CD14-positive monocyte (primary cell): ENCODE measurements at places on chromosomes 1 and 21. TPM values are rescaled to one million over a fixed set of nuclear protein-coding genes. Genes with fewer than 3 reads are reported as not detected.

DNA sequence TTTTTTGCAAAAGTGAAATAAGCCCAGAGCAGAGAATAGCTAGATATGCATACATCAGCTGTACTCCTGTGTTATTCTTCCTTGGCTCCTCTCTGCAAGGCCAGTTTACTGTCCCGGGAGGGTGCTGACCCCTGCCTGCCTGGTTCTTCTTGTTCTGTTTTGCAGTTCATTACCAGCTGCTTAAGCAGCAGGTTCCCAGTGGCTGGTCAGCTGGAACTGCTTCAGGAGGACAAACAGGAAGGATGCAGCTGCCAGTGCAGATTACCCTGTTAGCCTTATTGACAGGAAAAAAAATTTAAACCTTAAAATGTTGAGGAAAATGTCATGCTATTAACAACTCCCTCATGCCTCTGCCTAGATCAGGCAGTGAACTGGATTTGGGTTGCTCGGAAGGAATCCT lies 16.0 kb upstream of the LRIG2 start:
- no peaks in the 10 kb centered on the region for H3K36me3 ChIP-seq
- no peaks in the 10 kb centered on the region for H3K4me1 ChIP-seq
- H3K27me3 ChIP-seq = no peaks in the 10 kb centered on the region
- no peak overlapping the region for H3K27ac ChIP-seq
- no peak overlapping the region for H3K4me3 ChIP-seq

Gene CNR2
- 0.08 and 0.11 TPM in 2 replicates for polyA plus RNA-seq

DNA sequence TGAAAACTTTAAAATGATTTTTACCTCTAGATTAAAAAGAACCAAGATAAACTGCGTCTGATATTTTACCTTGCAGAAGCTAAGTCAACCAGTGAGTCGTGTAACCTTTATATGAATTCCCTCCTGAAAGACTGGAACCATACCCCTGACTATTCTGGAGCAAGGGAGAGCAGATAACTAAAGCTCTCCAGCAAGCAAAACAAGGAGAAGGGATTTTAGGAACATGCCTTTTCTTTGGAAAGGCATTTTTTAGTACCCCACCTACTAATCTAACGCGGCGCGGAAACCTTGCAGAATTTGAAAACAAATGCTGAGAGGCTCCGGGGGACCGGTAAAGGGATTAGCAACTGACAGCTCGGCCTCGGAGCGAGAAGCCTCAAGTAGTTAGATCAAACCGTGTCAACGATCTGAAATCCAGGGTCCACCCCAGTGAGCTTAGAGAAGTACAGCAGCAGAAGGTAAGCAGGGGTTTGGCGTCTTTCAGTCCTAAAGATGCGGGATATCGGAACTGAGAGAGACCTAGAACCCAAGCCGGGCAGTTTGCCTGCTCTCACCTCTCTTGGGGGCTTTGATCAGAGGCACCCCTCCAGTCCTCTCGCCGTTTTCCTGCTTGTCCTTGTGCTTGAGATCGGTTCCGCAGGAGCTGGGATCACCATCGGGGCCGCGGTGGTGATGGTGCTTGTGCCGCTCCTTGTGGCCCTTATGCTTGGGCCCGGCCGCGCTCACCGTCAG lies 954 bp downstream of the RSBN1 start:
- H3K4me1 ChIP-seq = peaks cover 39% of the 10 kb centered on the region
- DNase-seq = no peak
- H3K27ac ChIP-seq = peak overlapping the region; percentile 91
- no peaks in the 10 kb centered on the region for H3K27me3 ChIP-seq
- H3K4me3 ChIP-seq = peak overlapping the region; percentile 94
- peaks cover 25% of the 10 kb centered on the region for H3K36me3 ChIP-seq

- no peak overlapping the region for H3K4me3 ChIP-seq
- no peaks in the 10 kb centered on the region for H3K27me3 ChIP-seq
- no peak overlapping the region for H3K27ac ChIP-seq
Measured at GRCh38 chr1:39754026-39754570, 15.4 kb downstream of the PPIE start.

DNA sequence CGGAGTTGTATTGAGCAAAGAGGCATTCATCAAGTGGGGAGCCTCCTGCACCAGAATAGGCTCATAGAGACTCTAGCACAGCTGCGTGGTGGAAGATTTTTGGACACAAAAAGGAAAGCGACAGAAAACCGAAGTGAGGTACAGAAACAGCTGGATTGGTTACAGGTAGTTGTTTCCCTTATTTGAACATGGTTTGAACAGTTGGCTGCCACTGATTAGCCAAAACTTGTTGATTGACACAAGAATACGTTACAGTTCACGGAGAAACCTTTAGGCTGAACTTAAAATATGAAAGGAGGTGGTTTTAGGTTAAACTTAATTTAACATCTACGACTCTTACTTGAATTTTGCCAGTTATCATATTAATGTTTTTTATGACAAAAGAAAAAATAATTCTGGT lies 89.1 kb downstream of the ZNF326 start:
- no peak overlapping the region for H3K4me3 ChIP-seq
- no peaks in the 10 kb centered on the region for H3K4me1 ChIP-seq
- DNase-seq = no peak

Gene RGS8
- not detected for polyA plus RNA-seq

DNA sequence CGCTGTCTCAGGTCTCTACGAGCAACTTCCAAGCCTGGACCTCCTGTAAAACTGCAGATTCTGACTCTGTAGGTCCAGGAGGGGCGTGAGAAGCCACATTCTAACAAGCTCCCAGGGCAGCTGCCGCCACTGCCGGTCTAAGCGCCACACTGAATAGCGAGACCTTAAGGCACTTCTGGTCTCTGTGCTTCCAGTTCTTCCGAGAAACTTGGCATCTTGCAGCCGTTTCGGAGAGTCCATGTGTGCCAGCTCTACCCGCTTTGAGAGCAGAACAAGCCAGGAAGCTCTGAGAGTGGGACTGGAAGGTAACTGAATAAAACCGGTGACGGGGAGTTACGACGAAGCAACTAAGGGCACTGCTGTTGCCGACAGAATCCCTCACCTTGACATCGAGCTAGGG lies 12.5 kb downstream of the AGT start:
- H3K4me3 ChIP-seq = no peak overlapping the region
- no peak overlapping the region for H3K27ac ChIP-seq
- no peaks in the 10 kb centered on the region for H3K4me1 ChIP-seq
- no peaks in the 10 kb centered on the region for H3K36me3 ChIP-seq
- no peak for DNase-seq
- H3K27me3 ChIP-seq = no peaks in the 10 kb centered on the region

Gene IGSF5
- not detected for polyA plus RNA-seq

DNA sequence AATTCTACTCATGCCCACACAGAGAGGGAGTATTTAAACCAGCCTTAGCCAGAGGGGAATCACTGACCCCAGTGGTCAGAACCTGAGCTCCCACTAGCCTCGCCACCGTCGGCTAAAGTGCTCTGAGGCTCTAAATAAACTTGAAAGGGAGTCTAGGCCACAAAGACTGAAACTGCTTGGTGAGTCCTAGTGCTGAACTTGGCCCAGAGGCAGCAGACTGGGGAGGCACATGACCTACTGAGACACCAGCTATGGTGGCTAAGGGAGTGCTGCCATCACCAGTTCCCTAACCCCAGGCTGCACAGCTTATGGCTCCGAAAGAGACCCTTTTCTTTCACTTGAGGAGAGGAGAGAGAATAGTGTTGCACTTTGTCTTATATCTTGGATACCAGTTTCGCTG lies 1542.8 kb downstream of the KCNT2 start:
- H3K36me3 ChIP-seq = no peaks in the 10 kb centered on the region
- H3K27me3 ChIP-seq = no peaks in the 10 kb centered on the region
- no peak for DNase-seq
- no peaks in the 10 kb centered on the region for H3K4me1 ChIP-seq
- no peak overlapping the region for H3K27ac ChIP-seq
- H3K4me3 ChIP-seq = no peak overlapping the region

Gene SPRR4
- polyA plus RNA-seq = not detected in 2 replicates

Gene C4BPB
- not detected for polyA plus RNA-seq

Gene PLK3
- polyA plus RNA-seq = 28.1 TPM

- H3K27ac ChIP-seq = no peak overlapping the region
- H3K4me1 ChIP-seq = no peaks in the 10 kb centered on the region
- no peaks in the 10 kb centered on the region for H3K27me3 ChIP-seq
- no peaks in the 10 kb centered on the region for H3K36me3 ChIP-seq
- no peak overlapping the region for H3K4me3 ChIP-seq
Measured at GRCh38 chr1:20358761-20359263, 68.1 kb downstream of the VWA5B1 start.

Gene CAPZA1
- 357 TPM for polyA plus RNA-seq

Gene RNF207
- polyA plus RNA-seq = 0.10 TPM

DNA sequence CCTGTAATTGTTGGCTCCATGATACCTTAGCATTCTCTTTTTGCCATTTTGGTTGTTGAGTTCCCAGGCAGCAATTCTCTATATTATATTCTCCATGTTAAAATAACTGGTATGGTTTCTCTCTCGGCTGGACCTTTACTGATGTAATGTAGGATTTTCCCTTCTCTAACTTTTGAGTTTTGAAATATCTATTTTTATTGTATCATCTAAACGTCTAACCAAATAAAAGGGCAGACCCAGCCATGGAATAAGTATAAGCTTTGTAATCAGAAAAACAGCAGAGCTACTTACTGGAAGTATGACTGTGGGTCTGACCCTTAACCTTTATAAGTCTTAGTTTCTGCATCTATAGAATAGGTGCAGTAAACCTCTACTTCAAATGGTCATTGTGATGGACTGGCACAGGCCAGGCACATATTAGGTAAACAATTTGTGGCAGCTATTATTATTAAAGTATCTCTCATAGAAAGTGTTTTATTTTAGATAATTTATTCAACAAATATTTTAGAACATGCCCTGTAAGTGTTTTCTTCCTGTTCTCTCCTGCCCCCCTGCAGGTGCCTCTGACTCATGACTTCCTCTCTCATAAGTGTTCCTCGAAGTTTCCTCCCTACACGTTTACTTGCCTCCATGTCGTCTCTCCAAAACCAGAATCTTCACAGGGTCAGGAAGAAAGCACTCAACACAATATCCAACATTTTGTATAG lies 224.9 kb upstream of the FGGY start:
- no peaks in the 10 kb centered on the region for H3K36me3 ChIP-seq
- peaks cover 21% of the 10 kb centered on the region for H3K4me1 ChIP-seq
- peak; percentile 44 for DNase-seq
- no peak overlapping the region for H3K4me3 ChIP-seq

Gene IL19
- polyA plus RNA-seq = not detected

DNA sequence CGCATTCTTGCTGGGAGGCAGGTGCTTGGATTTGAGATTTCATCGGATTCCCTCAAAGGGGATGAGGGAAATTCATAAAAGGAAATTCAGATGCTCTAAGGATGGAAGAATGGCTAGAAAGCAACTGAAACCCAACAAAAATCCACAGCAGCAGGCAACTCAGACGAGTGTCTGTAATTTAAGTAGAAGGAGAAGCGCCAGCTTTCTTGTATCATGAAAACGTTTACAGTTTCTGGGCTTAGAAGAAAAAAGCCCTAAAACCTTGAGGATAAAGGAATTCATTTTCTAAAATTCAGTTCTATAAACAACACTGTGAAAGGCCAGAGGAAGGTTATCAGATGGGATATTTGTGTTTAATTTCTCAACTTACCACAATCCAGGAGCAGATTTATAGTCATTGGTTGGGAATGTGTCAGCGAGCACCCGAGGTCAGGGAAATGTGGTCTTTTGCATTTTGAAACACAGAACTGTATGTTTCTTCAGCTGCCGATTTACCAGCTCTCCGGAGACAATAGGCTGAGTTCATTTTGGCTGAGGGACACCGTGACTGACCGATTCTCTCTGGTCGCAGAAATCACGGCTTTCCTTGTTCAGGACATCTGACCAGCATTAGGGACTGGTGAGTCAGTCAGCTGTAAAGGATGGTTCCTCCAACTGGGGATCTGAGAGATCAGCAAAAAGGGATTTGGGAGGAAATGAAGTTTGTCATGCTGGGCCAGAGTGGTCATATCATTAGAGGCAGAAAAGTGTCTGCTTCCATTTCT lies 111.6 kb upstream of the ERRFI1 start:
- peaks cover 15% of the 10 kb centered on the region for H3K27me3 ChIP-seq
- H3K36me3 ChIP-seq = no peaks in the 10 kb centered on the region
- H3K4me3 ChIP-seq = no peak overlapping the region
- no peaks in the 10 kb centered on the region for H3K4me1 ChIP-seq

DNA sequence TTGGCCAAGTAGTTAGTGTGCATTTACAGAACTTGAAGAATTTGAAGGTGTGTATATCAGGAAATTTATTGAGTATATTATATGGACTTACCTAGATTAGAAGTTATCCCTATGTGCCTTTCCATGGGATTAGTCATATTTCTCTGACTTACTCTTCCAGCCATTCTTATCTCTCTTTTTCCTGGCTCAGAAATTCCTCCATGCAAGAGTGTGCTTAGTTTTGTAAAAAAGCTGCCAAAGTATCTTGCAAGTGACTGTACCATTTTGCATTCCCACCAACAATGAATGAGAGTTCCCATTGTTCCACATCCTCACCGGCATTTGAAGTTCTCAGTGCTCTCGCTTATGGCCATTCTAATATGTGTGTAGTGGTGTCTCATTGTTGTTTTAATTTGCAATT lies 82.2 kb upstream of the GUCA2B start:
- H3K27ac ChIP-seq = no peak overlapping the region
- no peaks in the 10 kb centered on the region for H3K27me3 ChIP-seq
- DNase-seq = no peak
- no peaks in the 10 kb centered on the region for H3K4me1 ChIP-seq
- H3K4me3 ChIP-seq = no peak overlapping the region

DNA sequence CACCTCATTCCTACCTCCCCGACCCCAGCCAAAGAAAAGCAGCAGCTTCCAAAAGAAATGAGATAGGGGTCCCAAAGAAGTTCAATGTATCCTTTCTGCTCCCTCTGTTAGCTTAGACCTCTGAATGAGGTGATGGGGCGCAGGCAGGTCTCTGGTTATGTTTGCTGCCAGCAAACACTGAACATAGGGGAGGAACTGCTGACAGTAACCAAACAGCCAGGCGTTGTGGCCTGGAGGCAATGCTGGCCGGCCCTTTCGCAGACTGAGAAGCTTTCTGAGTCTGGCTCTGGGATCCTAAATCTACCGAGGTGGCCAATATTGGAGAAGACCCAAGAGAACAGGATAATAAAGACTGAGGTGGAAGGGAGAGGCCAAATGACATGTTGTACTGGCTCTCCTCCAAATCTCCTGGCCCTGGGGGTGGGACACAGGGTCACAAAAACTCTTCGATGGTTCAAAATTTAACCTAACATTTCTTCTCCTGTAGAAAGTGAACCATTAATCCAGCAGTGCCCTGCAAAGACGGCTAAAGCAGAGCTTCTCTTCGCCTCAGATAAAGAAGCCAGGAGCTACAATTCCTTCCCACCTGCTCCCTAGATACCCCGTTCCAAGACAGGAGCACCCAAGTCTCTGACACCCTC lies 19.6 kb downstream of the SSR2 start:
- H3K4me1 ChIP-seq = peaks cover 8% of the 10 kb centered on the region
- no peak overlapping the region for H3K4me3 ChIP-seq
- no peaks in the 10 kb centered on the region for H3K27me3 ChIP-seq
- no peak for DNase-seq
